ENCODE measurements at places on chromosomes 4 and X.

GRCh38 chrX:153568451-153569011, 30.4 kb downstream of the CCNQ start:
- no peak for DNase-seq

- no peak for DNase-seq
These were observed 57.1 kb upstream of the CYSLTR1 start for GRCh38 chrX:78384486-78384885.

DNA sequence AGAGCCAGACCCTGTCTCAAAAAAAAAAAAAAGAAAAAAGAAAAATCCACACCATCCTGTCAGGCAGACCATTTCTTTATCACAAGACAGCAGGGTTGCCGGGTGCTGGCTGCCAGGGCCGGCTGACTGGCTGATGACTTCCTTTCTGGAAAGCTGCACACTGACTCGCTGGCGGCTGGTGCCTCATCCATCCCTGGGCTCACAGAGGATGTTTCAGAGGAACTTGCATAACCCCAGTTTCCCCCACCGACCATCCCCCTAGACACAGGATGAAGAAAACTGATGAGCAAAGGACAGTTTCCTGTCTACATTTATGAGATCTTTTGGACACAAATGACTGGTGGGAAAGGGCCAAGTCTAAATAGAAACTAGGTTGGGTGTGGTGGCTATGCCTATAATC, 14.1 kb downstream of the HPSE start:
- peak; percentile 11 for DNase-seq

DNA sequence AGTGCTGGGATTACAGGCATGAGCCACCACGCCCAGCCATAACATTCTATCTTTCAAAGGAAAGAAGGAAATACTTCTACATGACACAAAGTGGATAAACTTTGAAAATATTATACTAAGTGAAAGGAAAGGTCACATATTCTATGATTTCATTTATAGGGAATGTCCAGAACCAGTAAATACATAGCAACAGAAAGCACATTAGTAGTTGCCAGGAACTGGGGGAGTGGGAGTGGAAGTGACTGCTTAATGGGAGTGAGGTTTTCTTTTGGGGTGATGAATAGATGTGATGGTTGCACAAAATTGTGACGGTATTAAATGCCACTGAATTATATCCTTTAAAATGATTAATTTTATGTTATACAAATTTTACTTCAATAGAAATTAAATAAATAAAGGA, 95.7 kb upstream of the IL15 start:
- DNase-seq = no peak

Data from activated CD4-positive, alpha-beta T cell treated with anti-CD3 and anti-CD28 coated beads, Interleukin-2, amount 50 U/mL, for 48 hours (primary cell).